Activated CD8-positive, alpha-beta memory T cell treated with anti-CD3 and anti-CD28 coated beads, Interleukin-2, amount 10 ng/mL, durations not matched to agents 7 days and 5 days (primary cell): ENCODE measurements at places on chromosomes 1 and 21.

- no peaks in the 10 kb centered on the region for H3K36me3 ChIP-seq
- no peaks in the 10 kb centered on the region for H3K4me1 ChIP-seq
- DNase-seq = no peak
- H3K27ac ChIP-seq = no peak overlapping the region
- H3K27me3 ChIP-seq = peaks cover 40% of the 10 kb centered on the region
These were observed 258.1 kb downstream of the GRIK3 start for GRCh38 chr1:36776256-36776655.

- no peaks in the 10 kb centered on the region for H3K36me3 ChIP-seq
- H3K4me1 ChIP-seq = peaks cover 22% of the 10 kb centered on the region
- no peak for DNase-seq
- no peak overlapping the region for H3K27ac ChIP-seq
- peaks cover 6% of the 10 kb centered on the region for H3K27me3 ChIP-seq
These were observed 1.5 kb upstream of the SCP2 start for GRCh38 chr1:52925571-52926005.

- H3K4me3 ChIP-seq = no peak overlapping the region
- no peak for DNase-seq
- H3K4me1 ChIP-seq = no peaks in the 10 kb centered on the region
- no peak overlapping the region for H3K27ac ChIP-seq
- H3K36me3 ChIP-seq = no peaks in the 10 kb centered on the region
- peaks cover 16% of the 10 kb centered on the region for H3K27me3 ChIP-seq
These were observed 83.6 kb downstream of the CLIC4 start for GRCh38 chr1:24828887-24829192.

- H3K4me3 ChIP-seq = no peak overlapping the region
- H3K27ac ChIP-seq = no peak overlapping the region
- H3K4me1 ChIP-seq = peaks cover 17% of the 10 kb centered on the region
- H3K27me3 ChIP-seq = no peaks in the 10 kb centered on the region
- peaks cover 22% of the 10 kb centered on the region for H3K36me3 ChIP-seq
These were observed 8.1 kb upstream of the C1QTNF12 start for GRCh38 chr1:1254667-1254998.

- no peak overlapping the region for H3K27ac ChIP-seq
- H3K4me1 ChIP-seq = no peaks in the 10 kb centered on the region
- H3K27me3 ChIP-seq = peaks cover 8% of the 10 kb centered on the region
- DNase-seq = no peak
These were observed 66.0 kb upstream of the UBE2U start for GRCh38 chr1:64137412-64137803.

GRCh38 chr1:115951560-115951959 is 24.8 kb upstream of the SLC22A15 start:
- H3K36me3 ChIP-seq = no peaks in the 10 kb centered on the region
- peaks cover 19% of the 10 kb centered on the region for H3K27me3 ChIP-seq
- H3K27ac ChIP-seq = no peak overlapping the region
- no peak for DNase-seq

DNA sequence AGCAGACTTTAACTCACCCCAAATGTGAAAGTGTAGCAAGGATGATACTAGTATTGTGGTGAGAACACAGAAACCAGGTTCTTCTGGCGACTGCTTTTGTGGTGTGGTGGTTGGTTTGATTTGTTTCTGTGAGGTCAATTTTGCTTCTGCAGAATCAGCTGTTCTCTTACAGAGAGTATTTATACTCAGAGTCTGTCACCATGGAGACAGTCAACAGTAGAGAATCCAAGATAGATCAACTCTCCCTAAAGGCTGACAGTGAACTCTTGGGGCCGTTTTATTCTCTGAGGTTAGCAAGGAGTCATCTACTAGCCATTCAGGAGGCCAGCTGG is at the start of gene CFAP107:
Gene CFAP107 (plus strand): TSS at position 209 of the 332 bp plus-strand sequence. CDS start 231 bp downstream, outside the sequence.
- H3K4me3 ChIP-seq = no peak within 1 kb of the TSS
- H3K27me3 ChIP-seq = peaks cover 29% of the 10 kb centered on the region
- H3K36me3 ChIP-seq = no peaks in the 10 kb centered on the region
- no peak within 1 kb of the TSS for H3K27ac ChIP-seq
- peaks cover 9% of the 10 kb centered on the region for H3K4me1 ChIP-seq

GRCh38 chr1:214248311-214249085 is 32.5 kb upstream of the SMYD2 start:
- no peak for DNase-seq
- peaks cover 42% of the 10 kb centered on the region for H3K27me3 ChIP-seq
- no peak overlapping the region for H3K27ac ChIP-seq
- H3K36me3 ChIP-seq = no peaks in the 10 kb centered on the region
- no peaks in the 10 kb centered on the region for H3K4me1 ChIP-seq

- H3K36me3 ChIP-seq = peaks cover 16% of the 10 kb centered on the region
- peak overlapping the region; percentile 81 for H3K27ac ChIP-seq
- H3K4me3 ChIP-seq = peak overlapping the region; percentile 65
These were observed 133.6 kb downstream of the SYF2 start for GRCh38 chr1:25098717-25099116.

DNA sequence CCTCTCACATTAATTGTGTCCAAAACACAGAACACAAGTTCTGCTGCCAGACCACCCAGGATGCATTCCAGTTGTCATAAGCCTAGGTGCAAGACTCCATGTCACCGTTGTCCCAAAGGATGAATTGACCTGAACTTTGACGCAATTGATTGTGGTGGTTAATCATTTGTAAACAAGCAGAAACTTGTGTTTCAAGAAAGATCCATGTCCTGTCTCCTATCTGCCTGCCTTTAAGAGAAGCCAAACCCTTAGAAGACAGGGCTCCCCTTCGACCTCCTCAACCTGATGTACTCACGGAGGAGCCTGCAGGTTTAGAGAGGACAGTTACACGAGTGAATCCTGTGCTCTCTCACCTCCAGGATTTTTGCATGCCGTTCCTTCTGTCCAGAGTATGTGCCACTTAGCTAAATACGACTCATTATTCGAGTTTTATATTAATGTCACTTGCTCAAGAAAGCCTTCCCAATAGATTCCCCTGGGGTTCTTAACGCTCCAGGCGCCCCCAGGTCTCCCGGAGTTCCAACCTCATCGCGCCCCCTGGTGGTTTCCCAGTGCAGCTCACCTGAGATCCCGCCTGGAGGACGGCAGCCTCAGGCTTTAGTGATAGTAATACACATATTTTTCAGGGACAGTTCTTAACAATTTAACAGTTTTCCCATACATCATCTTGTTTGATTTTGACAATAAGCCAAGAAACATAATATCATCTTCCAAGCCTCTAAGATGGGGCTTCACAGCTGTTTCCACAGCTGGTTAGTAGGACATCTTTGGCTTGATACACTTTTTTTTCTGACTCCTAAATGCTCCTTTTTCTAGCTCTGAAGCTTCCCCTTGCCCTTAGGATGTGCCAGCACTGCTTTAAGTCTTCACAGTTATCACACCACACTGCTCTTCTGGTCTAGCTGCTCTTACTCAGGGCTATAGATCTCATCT is 2.4 kb upstream of the C8B start:
- H3K4me3 ChIP-seq = no peak overlapping the region
- H3K36me3 ChIP-seq = no peaks in the 10 kb centered on the region
- H3K27me3 ChIP-seq = no peaks in the 10 kb centered on the region
- DNase-seq = no peak
- H3K4me1 ChIP-seq = no peaks in the 10 kb centered on the region
- no peak overlapping the region for H3K27ac ChIP-seq
